Neural progenitor cell (in vitro differentiated cells): ENCODE measurements at places on chromosomes 7 and 10. TPM values are rescaled to one million over a fixed set of nuclear protein-coding genes. Genes with fewer than 3 reads are reported as not detected.

DOCK4 gene
- total RNA-seq: 9.6 and 11.4 TPM in 2 replicates

DNA sequence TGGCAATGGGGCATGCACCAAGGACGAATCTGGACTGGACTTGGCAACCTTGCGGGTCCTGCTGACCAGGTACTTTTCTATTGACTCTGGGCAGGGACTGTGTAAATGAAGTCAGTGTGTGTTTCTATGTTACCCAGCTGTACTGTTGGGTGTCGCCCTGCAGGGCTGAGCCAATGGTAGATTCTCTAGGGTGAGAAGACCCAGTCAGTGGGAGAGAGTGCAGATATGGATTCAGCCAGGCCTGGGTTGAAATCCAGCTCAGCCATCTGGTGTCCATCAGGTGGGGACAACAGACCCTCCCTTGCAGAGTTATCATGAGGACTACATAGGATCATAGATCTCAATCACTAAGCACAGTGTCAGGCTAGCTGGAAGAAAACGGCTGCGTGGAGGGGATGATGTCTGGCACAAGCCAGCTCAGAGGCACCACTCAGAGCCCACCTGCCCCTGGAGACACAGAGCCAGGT lies 4.9 kb upstream of the PPIF start:
- DNase-seq: no peak

DNAJB12 gene
- 8.8 and 16.1 TPM in 2 replicates for total RNA-seq

DGKB gene
- 2.2 and 5.5 TPM in 2 replicates for total RNA-seq
